ENCODE measurements at places on chromosomes 5 and 9.

- no peak for DNase-seq
Measured at GRCh38 chr5:7320701-7321301, 75.1 kb upstream of the ADCY2 start.

DNA sequence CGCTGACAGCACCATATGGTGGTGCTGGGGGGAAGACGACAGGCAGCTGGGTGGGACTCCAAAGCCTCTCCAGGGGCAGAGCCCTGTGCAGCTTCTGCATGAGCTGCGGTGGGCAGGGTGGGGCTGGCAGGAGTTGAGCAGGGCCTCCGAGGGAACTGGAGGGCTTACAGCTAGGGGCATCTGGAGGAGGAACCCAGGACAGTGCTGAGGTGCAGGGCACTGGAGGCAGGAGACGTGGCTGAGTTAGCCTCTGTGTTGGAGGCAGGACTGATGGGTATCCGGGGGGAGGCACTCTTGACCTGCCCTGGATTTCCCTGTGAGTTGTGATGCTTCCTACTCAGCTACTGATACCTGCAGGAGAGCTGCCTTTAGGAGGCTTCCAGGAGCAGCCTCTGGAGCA is 45.0 kb downstream of the TENT4A start:
- no peak for DNase-seq

- peak; percentile 31 for DNase-seq
Measured at GRCh38 chr5:141040771-141041426, 10.3 kb upstream of the PCDHB1 start.

GRCh38 chr9:16100537-16101091 is 547.8 kb downstream of the CCDC171 start:
- DNase-seq: no peak

DNA sequence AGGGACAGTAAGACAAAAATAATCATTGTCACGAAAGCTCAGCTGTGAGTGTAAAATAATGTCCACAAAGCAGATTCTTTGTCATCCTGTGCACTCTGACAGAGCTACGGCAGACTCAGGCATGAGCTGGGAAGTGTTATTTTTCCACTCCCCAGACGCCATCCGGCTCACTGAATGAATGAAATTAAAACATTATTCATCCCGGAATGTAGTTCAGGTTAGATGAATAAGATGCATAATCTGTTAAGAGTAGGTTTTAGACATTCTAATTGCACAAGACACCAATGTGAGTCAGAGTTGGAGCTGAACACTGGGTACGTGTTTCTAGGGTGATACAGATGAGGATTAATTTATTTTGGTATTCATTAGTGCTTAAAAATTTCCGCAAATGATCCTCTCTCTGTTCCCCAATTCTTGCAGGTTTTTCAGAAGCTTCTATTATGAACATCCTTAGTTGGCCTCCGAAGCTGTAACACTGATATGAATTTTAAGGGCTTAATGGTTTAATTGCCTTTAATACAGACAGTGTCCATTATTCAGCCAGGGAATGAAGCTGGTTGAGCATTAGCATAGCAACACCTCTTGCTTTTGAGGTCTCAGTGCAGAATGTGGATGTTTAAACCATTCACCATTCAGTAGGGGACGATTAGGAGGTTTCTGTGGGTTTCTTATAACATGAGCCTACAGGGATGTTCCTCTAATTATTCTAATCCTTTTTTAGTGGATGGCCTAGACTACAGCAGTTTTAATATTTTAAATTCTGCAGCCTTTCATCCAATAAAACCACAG is 65.6 kb upstream of the FRRS1L start:
- DNase-seq: no peak

- no peak for DNase-seq
Measured at GRCh38 chr9:17236147-17236546, 101.3 kb downstream of the CNTLN start.

DNA sequence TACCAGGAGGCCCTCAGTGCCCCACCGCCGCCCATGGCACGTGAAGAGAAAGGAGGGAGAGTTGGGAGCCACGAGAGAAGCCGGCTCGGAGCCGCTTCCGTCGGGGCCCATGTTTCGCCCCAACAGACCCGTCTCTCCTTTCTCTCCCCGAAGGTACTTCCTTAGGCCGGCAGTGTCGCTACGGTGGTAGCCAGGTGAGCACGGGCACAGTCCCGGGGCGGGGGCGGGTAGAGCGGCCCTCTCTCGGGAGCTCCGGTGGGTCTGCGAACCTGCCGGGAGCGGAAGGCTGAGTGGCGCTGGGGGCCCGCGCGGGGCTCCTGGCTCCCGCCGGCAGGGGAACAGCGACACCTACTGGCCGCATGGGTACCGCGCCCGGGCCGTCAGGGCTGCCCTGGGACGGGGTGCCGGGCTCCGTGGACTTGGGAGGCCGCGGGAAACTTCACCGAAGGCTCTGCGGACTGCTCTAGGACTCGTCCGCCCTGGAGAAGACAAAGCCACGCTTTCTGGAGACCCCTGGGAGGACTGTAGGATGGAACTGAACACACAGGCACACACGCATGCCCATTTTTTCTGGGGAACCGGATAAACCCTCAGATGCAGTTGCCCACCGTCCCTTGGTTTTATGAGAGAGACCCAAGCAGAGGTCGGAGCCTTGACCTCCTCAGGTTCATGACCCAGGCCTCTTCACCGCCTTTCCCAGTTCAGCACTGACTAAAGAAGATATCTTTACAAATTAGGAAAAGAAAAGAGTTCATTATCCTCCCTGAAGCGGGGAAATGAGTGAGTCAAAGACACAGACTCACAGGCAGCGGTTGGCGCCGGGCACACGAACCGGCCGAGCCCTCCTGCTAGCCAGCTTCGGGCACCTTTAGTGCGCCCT is 202.5 kb downstream of the MEF2C start:
- peak; percentile 58 for DNase-seq

DNA sequence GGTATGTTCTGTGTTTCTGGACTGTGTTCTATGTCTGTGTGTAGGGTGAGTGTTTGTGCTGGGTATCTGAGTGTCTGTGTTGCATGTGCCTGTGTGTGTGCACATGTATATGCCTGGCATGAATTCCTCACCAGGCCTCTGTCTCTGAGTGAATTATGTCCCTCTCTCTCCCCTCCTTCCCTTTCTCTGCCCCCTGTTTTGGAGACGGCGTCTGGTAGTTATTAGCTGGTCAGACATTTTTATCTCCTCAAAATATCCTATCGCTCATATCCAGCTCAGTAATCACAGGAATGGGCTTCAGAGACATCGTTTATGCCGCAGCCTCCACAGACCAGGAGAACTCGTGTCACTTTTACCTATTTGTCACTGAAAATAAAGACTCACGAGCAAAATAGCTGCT is 483.2 kb upstream of the BRINP1 start:
- no peak for DNase-seq

GRCh38 chr5:103393101-103393754 is 134.7 kb downstream of the MACIR start:
- no peak for DNase-seq

DNA sequence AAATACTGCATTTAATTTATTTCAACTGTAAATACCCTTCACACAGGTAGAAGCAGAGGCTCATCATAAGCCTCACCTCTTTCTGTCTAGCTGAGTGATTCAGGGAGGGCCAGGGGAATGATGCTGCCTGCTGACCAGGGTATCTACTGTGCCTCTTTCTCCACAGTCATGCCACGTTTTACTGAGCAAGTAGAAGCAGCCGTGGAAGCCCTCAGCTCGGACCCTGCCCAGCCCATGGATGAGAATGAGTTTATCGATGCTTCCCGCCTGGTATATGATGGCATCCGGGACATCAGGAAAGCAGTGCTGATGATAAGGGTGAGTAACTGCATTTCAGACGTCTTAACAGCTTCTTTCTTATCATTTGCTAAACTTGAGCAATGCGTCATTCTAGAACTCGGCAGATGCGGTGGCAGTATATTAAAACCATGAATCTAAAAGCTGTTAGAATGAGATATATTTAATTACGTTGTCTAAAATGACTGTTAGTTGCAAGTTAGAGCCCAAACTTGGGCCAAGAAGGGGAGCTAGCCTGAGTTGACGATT is 50.0 kb upstream of the LRRTM2 start:
- no peak for DNase-seq

- DNase-seq: no peak
Measured at GRCh38 chr9:114611516-114612271, 603 bp downstream of the TMEM268 start.

DNA sequence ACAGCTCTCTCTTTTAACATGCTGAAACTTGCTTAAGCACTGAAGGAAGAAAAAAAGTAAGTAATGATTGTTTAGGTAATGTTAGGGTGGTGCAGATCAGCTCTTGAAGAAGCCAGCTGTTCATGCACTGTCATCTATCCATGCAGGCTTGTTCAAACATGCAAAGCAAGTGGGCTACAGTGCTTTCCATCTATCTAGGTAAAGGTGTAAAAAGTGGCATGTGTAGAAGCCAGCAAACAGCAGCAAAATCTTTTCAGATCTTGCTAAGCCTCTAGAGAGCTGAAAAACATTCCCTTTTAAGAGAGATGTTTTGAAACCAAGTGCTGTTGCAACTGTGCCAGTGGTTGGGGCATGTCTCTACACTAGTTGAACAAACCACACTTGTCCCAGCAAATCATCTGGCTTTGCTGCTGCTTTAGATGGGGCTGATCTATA is 214.4 kb downstream of the EFNA5 start:
- DNase-seq: no peak

DNA sequence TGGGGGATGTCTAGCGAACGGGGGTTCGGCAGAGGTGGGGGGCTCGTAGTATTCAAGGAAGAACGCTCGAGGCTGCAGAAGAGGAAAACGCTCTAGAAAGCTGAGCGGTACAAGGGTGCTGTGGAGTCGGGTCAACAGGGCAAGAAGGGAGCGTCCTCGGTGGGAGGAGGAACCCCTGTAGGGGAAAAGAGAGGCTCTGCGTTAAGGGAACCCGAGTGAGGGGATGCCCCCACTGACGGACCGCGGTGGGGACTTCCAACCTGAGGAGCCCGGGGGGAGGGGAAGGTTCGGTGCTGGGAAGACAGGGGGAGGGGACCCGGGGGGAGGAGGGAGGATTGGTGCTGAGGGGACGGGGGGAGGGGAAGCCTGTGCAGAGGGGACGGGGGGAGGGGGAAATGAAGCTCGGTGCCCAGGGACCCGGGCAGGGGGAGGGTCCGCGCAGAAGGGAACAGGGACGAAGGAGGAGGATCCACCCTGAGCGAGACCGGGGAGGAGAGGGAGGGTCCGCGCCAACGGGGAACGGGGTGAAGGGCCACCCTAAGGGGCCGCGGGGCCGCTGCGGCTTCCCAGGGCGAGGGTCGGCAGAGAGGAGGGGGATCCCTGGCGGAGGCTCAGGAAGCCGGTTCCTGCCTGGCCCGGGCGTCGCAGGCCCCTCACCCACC is 621 bp downstream of the NR6A1 start:
- DNase-seq: no peak

GRCh38 chr5:61298066-61298465 is 34.0 kb upstream of the ZSWIM6 start:
- DNase-seq: no peak

- no peak for DNase-seq
Measured at GRCh38 chr5:159181152-159181551, 28.2 kb downstream of the RNF145 start.

- no peak for DNase-seq
Measured at GRCh38 chr9:75487856-75488718, 399.8 kb downstream of the OSTF1 start.

- no peak for DNase-seq
Measured at GRCh38 chr5:143554918-143555477, 151.5 kb upstream of the NR3C1 start.

DNA sequence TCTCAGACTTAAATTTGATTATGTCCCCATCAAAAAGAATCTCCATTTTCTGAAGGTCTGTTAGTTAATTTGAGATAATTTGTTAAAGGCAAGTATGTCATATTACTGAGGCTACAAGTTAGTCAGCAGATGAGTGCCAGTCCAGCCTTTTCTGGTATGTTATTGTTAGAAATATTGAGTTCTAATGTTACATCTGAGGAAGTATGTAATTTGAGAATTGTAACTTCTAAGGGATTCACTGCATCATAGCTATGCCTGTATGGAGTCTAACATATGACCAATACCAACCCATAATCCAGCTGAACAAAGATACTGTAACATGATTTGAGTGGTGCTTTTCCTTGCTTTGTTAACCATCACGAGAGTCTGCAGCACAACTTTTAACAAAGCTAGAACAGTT is 13.9 kb downstream of the SLC23A1 start:
- no peak for DNase-seq

GRCh38 chr9:80231318-80232236 is 659.8 kb downstream of the TLE4 start:
- DNase-seq: no peak

DNA sequence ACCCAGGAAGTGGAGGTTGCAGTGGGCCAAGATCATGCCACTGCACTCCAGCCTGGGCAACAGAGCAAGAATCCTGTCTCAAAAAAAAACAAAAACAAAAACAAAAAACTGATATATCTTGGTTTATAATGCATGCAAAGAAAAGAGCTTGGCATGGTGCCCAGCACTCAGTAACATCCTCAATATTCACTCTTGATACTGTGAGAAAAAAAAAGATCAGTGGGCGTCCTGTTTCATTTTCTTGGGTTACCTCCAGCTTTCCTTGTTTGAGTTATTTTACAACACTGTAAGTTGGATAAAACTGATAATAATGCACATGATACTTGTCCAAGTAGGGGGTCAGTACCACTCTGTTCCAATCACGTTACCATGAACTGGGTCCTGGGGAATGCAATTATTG is 7.8 kb downstream of the PHYHD1 start:
- DNase-seq: no peak

- DNase-seq: peak; percentile 42
Measured at GRCh38 chr9:98168941-98169488, 23.4 kb downstream of the CORO2A start.

GRCh38 chr9:129060991-129061390 is 19.9 kb upstream of the DOLPP1 start:
- no peak for DNase-seq

GRCh38 chr5:100899675-100900074 is 3.4 kb downstream of the ST8SIA4 start:
- DNase-seq: no peak

DNA sequence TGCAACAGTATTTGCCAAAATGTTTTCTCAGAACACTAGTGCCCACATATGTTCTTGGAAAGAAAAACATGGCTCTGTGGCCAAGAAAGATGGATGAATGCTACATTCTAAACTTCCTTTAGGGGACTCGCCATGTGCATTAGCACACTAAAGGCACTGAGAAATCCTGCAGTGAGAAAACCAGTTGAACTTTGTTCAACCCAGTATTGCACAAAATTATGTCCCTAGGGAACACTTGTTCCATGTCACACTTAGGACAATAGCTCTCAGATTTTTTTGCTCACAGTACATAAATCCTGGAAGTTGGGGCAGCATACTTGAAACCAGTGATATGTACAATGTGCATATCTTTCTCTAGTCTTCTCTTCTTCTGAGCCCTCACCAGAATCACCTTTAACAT is 96.6 kb downstream of the ADRB2 start:
- DNase-seq: no peak

All from activated effector memory CD4-positive, alpha-beta T cell treated with Interleukin-2 at 50 U/mL for 16 hours (primary cell).